ENCODE measurements at places on chromosomes 7 and 10. TPM values are rescaled to one million over a fixed set of nuclear protein-coding genes. Genes with fewer than 3 reads are reported as not detected.

DNA sequence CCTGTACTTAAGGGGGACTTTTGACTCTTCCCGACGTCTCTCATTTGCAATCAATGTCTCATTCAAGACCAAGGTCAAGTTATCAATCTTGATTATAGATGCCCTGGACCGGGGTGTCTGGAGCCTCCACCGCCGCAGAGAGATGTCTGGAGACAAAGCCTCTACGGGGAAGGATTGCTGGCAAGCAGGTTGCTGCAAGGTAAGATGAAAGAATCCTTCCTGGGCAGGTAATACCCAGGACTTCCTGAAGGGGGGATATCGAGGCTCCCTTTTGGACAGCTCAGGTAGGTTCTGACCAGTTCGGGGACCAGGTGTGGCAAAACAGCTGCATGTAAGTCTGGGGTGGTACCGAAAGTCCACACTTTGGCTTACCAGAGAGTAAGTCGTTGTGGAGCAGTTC is 12.5 kb upstream of the CUX1 start:
- ATAC-seq, result no peak

SUN3 gene
- 1.6 TPM for total RNA-seq

TMEM72 gene
- 0.23 TPM for total RNA-seq

CABCOCO1 gene
- 1.4 TPM for total RNA-seq

DNA sequence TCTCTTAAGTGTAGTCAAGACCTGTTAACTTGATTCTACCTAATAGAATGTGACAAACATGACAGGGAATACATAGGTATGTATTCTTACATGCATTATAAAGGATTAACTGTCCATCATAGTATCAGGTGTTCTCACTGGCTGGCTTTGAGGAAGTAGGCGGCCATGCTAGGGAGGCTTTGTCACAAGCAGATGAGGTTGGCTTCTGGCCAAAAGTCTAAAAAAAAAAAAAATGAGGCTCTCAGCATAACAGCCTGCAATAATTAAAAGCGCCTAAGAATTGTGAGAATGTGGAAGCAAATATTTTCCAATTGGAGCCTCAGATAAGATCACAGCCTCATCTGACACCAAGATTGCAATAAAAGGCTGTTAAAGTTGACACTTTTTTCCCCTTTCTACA is 1256.8 kb upstream of the SORCS1 start:
- ATAC-seq, result no peak

All from motor neuron (in vitro differentiated cells).